Lung (tissue), 17 donors: ENCODE measurements at places on chromosomes 2 and 18. TPM values are rescaled to one million over a fixed set of nuclear protein-coding genes. Genes with fewer than 3 reads are reported as not detected.

Gene GPC1
- total RNA-seq = 23.2 TPM

Gene SERPINB11
- not detected for total RNA-seq

Gene FIGN
- 6.5 TPM for total RNA-seq

Gene CDH19
- 1.2 TPM for total RNA-seq

Gene FAM110C
- total RNA-seq = 9.7 TPM

Gene IGFBP2
- total RNA-seq = 75.9 TPM

Gene PROKR1
- not detected for total RNA-seq

Gene FSHR
- total RNA-seq = not detected

Gene TEKT4
- 4.1 TPM for total RNA-seq

Gene SPATA3
- total RNA-seq = not detected

Gene DTNA
- 19.6 TPM for total RNA-seq

Gene TTC21B
- 22.4 TPM for total RNA-seq

Gene APOB
- 0.28 TPM for total RNA-seq

Gene CCT4
- total RNA-seq = 101 TPM

Gene SLC14A1
- total RNA-seq = 10.5 TPM

Gene SLC4A3
- total RNA-seq = 3.2 TPM

Gene CCDC74B
- 14.7 TPM for total RNA-seq
